Activated CD8-positive, alpha-beta memory T cell treated with anti-CD3 and anti-CD28 coated beads, Interleukin-2, amount 10 ng/mL, durations not matched to agents 7 days and 5 days (primary cell): ENCODE measurements at places on chromosomes 2 and 18. TPM values are rescaled to one million over a fixed set of nuclear protein-coding genes. Genes with fewer than 3 reads are reported as not detected.

- H3K4me3 ChIP-seq: no peak overlapping the region
- no peaks in the 10 kb centered on the region for H3K36me3 ChIP-seq
- H3K27ac ChIP-seq: no peak overlapping the region
- no peak for DNase-seq
- H3K4me1 ChIP-seq: no peaks in the 10 kb centered on the region
Measured at GRCh38 chr2:219701847-219702634, 74.6 kb downstream of the SLC4A3 start.

DNA sequence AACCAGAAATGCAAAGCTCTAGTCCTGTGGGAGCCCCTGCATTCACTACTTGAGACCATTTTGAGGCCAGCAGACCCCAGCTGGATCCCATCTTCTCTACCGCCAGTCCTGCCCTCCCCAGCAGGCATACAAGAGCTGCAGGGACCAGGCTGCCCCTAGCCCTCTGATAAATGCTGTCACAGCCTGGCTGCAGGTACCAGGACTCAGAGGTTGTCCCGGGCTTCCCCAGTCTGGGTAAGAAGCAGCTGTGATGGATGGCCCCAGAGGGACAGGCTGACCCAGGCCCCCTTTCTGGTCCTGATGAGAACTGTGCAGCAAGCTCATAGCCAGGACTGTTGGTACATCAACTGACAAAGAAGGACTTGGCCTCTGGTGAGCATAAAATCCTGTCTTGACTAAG is 132.9 kb upstream of the APCDD1 start:
- H3K36me3 ChIP-seq: no peaks in the 10 kb centered on the region
- no peak overlapping the region for H3K4me3 ChIP-seq
- H3K4me1 ChIP-seq: no peaks in the 10 kb centered on the region
- no peak overlapping the region for H3K27ac ChIP-seq
- H3K27me3 ChIP-seq: no peaks in the 10 kb centered on the region

GRCh38 chr2:235045336-235045972 is 93.6 kb downstream of the SH3BP4 start:
- H3K27me3 ChIP-seq: peaks cover 18% of the 10 kb centered on the region
- DNase-seq: peak; percentile 45
- H3K4me1 ChIP-seq: peaks cover 12% of the 10 kb centered on the region
- no peak overlapping the region for H3K27ac ChIP-seq

GRCh38 chr2:78351208-78351607 is 674.3 kb upstream of the REG3G start:
- no peak for DNase-seq
- no peak overlapping the region for H3K4me3 ChIP-seq
- no peaks in the 10 kb centered on the region for H3K27me3 ChIP-seq
- H3K36me3 ChIP-seq: no peaks in the 10 kb centered on the region

DNA sequence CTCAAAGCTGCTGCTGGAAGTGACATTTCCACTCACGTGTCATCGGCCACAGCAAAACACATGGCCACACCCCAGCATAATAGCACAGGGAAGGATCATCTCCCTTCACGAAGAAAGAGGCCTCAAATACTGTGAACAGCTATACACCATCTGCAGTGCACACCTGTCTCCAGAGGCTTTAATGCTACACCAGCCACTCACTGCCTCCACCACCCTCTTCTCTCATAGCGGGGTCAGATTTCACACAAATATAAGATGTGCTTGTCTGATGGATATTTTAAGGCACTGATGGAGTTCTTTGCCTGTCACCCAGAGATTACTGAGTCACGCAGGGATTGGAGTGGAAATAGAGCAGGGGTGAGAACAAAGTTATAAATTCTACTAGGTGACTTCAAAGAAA is 374.0 kb downstream of the ZNF516 start:
- no peaks in the 10 kb centered on the region for H3K4me1 ChIP-seq
- H3K4me3 ChIP-seq: no peak overlapping the region

Gene HAT1
- 60.2 TPM for total RNA-seq
